ENCODE measurements at places on chromosomes 4 and X. TPM values are rescaled to one million over a fixed set of nuclear protein-coding genes. Genes with fewer than 3 reads are reported as not detected.

Gene AFF2
- 20.3 TPM for total RNA-seq

Gene CSN3
- total RNA-seq: not detected

Gene SPANXN3
- not detected for total RNA-seq

Gene ZRSR2
- 12.8 TPM for total RNA-seq

DNA sequence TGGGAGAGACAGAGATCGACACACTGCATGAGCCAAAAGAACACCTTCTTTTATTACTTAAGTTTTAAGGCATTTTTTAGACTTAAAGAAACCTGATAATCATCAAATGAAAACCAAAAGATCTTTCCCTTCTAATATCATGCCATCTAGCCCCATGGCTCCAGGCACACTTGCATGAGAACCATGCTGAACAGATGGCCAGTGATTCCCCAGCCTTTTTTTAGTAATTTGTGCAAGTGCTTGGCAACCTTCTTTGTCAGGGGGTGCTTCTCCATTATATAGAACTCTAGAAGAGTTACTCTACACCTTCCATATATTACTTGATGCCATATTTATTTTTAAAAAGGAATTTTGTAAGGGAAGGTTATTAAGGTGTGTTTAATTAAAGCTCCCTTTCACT lies 182.2 kb upstream of the TEX13C start:
- no peak for DNase-seq

- no peak for DNase-seq
Measured at GRCh38 chr4:142169216-142169615, 532.8 kb downstream of the IL15 start.

DNA sequence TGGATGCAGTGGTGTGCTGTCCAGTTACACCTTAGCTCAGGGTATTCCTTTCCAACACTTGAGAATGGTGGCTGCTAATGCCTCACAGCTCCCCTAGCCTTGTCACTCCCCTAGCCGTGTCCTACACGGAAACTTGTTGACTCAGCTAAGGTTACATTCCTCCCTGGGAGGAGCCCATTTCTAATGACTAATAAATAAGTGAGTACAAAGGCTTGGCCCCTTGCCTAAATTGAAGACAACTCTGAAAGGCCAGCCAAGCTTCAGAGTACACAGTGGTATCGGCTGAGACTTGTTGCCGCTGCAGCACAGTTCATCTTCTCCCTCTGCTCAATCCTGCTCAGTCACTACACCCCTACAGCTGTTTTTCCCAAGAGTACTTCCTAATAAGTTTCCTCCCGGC lies 21.2 kb upstream of the SLC25A31 start:
- DNase-seq: no peak

DNA sequence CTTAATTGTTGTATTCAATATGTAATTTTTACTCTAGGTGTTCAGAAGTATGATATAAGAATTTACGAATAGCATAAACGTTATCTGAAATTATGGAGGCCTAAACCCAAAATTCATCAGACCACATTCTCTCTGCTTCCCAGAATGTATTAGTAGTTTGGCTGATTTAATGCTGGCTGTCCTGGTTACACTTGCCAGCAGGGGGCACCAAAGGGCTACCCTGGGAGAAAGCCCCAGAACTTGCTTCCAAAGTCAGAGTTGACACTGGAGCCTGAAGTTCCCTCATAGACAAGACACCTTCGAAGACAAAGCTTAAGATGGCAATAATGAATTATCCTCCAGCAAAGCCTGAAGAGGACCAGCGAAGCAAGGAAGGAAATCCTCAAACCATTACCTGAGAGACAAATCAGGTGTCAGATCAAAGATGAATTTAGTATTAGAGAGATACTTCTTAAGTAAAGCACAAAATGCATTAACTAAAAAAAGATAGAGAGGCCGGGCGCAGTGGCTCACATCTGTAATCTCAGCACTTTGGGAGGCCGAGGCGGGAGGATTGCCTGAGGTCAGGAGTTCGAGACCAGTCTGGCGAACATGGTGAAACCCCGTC lies 11.3 kb upstream of the ANOS1 start:
- DNase-seq: peak; percentile 46

- DNase-seq: no peak
Measured at GRCh38 chr4:96145601-96146000, 305.7 kb downstream of the PDHA2 start.

DNA sequence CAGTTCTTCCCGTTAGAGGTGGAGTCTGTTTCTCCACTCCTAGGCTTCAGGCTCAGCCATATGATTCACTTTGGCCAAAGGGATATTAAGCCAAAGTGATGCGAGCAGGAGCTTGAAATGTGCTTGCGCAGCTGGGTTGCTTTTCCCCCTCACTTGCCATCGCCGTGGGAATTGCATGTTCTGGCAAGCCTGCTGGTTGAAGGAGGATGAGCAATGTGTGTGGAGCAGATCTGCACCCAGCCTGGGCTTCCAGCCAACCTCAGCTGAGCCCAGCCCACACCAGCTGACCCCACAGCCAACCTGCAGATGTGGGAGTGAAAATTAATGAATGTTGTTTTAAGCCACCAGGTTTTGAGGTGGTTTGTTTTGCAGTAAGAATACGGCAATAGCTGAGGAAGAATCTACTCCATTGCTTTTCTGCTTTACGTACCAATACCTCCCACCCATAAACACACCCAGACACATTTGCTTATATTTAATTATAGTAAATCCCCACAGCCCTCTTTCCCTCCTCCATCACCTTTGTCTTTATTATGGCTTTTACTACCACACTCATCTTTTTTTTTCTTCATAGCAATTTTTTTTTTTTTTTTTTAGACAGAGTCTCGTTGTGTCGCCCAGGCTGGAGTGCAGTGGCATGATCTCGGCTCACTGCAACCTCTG lies 132.8 kb upstream of the FUNDC1 start:
- peak; percentile 13 for DNase-seq

DNA sequence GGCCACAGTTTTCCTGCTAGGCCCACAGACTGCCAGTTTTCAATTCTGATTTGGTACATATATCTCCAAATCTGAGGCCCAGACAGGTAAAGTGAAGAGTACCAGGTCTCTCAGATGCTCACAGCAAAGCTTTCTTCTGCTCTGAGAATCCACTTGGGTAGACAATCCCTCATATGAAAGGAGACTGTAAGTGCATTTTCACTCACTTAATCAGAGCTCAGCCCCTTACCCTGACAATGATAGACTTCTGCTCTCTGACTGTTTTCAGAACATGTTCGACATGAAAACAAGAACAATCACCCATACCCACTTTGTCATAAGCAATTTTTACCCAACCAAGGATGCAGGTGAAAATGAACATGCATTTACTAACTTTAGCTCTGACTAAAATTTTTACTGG lies 7.1 kb downstream of the GPRIN3 start:
- DNase-seq: no peak

DNA sequence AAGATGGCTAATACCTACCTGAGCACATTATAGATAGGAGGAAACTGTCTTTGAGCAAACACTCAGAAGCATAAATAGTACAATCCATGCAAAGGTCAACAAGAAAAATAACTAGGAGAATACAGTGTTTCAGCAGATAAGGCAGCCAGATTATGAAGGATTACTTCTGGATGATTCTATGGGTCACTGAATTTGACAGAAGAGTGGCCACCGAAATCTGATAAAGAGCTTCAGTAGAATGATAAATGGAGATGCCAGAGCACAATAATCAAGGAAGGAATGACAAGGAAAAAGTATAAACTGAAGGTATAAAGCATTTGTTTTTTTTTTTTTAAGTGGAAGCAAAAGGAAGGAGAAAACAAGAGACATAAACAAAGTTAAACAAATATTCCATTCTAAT lies 58.7 kb downstream of the ELF2 start:
- no peak for DNase-seq

DNA sequence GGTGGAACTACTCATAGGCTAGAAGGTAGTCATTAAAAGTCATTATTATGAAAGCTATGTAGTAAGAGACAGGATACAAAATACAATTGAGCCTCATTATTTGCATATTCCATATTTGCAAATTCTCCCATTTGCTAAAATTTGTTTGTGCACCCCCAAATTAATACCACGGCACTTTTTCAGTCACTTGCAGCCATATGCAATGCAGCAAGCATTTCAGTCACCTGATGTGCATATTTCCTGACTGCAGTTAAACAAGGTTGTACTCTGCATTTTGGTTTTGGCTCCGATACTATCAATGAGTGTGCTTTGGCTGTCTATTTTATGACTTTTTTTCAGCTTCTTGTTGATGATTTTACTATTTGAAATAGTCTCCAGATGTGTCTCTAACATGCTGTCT lies 62.9 kb downstream of the ZNF330 start:
- no peak for DNase-seq

GRCh38 chr4:158580064-158580463 lies 58.4 kb downstream of the RXFP1 start:
- no peak for DNase-seq

DNA sequence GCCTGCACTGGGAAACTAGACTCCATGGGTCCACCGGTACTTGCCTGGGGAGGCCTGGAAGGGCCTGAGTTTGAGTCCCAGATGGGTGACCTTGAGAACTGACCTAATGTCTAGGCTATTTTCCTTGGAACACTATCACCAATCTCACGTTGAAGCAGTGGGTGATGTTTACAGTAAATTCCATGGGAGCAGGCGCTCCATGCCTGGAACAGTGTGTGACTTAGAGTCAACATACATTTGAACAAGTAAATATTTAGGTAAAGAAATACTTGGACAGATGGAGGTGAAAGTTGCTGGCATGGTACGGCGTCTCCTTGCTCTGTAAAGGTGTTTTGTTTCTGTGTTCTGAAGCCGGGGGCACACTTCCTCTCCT lies 47.5 kb downstream of the TBC1D14 start:
- no peak for DNase-seq

DNA sequence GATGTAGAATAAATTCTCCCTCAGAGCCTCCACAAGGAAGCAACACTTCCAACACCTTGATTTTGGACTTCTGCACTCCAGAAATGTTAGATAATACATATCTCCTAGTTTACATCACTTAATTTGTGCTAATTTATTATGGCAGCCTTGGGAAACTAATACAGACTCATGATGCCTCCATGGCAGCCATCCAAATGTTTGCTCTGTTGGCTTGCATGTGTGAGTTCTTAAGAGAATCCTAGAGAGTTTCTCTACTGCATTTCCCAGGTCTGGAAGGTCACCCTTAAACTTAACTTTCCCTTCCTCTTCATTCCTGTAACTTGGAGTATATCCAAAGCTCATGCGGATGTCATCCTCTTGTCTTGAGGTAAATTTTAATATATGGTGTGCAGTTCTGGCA lies 956.1 kb downstream of the ADGRL3 start:
- DNase-seq: no peak

DNA sequence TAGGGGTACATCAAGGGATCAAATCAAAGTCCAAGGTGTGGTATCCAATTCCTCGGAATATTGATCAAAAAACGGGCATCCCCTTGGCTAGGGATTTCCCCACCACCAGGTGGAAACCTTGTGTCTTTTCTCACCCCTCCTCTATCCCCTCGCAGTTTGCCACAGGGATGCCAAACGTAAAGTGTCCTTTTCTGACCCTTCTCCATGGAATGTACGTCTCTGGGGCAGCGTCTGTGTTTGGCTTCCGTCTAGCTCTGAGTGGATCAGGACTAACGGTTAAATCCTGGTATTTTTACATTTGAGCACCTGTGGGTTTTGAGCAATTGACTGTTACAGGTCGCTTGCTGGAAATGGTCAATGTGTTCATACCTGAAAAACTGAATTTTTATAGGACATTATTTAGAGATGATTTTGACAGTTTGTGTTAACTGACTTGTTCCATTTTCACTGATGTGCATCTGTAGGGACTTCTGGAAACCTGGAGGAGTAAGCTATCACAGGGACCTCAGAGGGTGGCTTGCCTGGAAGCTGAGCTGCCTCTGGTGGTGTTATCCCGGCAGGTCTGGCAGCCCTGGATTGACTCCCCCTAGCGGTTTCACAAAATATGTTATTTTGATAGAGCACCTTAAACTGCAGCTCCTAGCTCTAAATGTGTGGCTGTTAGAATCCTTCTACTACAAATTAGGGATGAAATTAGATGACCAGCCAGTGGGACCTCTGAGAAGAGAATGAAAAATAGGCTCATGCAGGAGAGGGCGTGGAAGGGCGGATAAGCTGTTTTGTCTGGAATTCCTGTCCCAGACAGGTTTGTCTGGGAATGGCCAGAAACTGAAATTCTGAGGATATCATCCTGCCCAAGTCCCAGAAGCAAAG lies 8.8 kb upstream of the MGST2 start:
- DNase-seq: no peak

GRCh38 chrX:74510401-74510800 lies 89.1 kb downstream of the SLC16A2 start:
- DNase-seq: no peak

- no peak for DNase-seq
Measured at GRCh38 chr4:152961014-152961772, 25.1 kb downstream of the FHDC1 start.

- DNase-seq: no peak
Measured at GRCh38 chrX:110180176-110180927, 137.5 kb downstream of the AMMECR1 start.

DNA sequence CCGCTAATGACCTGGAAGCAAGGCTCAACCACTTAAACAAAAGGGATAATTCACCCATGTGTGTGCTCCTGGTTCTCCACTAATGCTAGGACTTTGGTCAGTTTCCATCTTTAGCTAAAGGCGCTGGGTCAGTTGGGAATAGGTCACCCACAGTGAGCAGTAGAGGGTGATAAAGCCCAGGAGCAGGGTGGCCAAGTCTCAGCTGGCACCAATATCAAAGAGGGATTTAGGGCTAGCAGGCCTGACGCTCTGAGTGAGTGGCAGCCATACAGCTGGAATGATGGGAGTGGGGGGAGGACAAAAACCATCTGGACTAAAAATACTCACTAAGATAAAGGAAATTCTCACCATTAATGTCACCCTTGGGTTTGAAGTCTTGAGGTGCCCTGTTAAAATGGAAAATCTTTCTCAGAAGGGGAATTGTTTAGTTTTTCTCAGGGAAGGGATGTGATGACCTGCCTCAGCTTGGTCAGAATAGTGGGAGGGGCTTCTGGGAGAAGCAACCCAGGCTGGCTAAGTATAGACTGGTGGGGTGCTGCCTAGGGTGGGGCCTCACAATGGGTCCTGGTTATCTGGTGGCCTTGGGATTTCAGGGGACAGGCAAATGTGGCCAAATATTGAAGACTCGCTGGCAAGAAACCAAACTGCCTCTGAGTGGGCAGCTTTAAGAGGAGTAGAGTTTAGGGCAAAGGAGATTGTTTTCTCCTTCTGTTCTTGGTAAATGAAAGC lies 47.1 kb downstream of the TSC22D3 start:
- DNase-seq: no peak

DNA sequence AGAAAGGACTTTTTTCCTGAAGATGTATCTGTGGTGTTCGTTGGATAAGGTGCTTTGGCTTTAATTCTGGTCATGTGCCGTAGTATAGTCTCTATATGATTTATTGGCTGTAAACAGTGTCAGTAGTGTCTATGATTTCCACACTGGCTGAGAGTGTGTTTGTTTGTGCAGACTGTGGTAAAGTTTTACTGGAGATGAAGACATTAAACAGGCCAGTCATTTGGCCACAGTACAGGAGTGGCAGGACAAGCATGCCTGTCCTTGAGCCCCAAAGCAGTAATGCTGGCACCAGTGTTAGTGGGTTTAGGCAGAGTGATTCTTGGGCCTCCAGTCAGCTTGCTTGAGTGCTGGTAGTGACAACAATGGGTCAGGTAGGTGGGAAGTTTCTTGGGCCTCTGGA lies 1023.9 kb upstream of the GRID2 start:
- DNase-seq: no peak

- DNase-seq: no peak
Measured at GRCh38 chr4:99624141-99624719, 33.4 kb downstream of the C4orf54 start.
